ENCODE measurements at places on chromosomes 4 and X. TPM values are rescaled to one million over a fixed set of nuclear protein-coding genes. Genes with fewer than 3 reads are reported as not detected.

The C4orf36 gene
- total RNA-seq: 1.3 TPM

The RASGEF1B gene
- not detected for total RNA-seq

The BMX gene
- not detected for total RNA-seq

The FAM47E gene
- not detected for total RNA-seq

The PDK3 gene
- total RNA-seq: 4.7 TPM

The PRSS12 gene
- total RNA-seq: 0.20 TPM

The LRRC66 gene
- not detected for total RNA-seq

The FAT1 gene
- total RNA-seq: 152 TPM

The FAM114A1 gene
- total RNA-seq: 37.2 TPM

The CYBB gene
- 0.05 TPM for total RNA-seq

The RNF175 gene
- total RNA-seq: not detected

The APEX2 gene
- 29.9 TPM for total RNA-seq

The NUDT11 gene
- total RNA-seq: 2.6 TPM

The CD38 gene
- 12.5 TPM for total RNA-seq

The GLRA2 gene
- not detected for total RNA-seq

The ADAM29 gene
- not detected for total RNA-seq

The MAGEA12 gene
- 0.15 TPM for total RNA-seq

The BTK gene
- 0.20 TPM for total RNA-seq

The BEX4 gene
- total RNA-seq: 2.4 TPM

The TRAM1L1 gene
- total RNA-seq: 0.45 TPM

The COX7B2 gene
- total RNA-seq: not detected

The GASK1B gene
- total RNA-seq: 0.21 TPM

The HPGDS gene
- total RNA-seq: not detected
